ENCODE measurements at places on chromosomes 7 and 10. TPM values are rescaled to one million over a fixed set of nuclear protein-coding genes. Genes with fewer than 3 reads are reported as not detected.

ZNF37A gene
- 9.2 TPM for total RNA-seq

ODAD2 gene
- 0.23 TPM for total RNA-seq

CRTAC1 gene
- not detected for total RNA-seq

ZC3HAV1L gene
- 9.3 TPM for total RNA-seq

HMX2 gene
- total RNA-seq: not detected

HTR5A gene
- total RNA-seq: not detected

FAM237B gene
- total RNA-seq: not detected

TMEM236 gene
- total RNA-seq: 0.04 TPM

CALHM3 gene
- not detected for total RNA-seq

IFIT1B gene
- total RNA-seq: not detected

EXOC6 gene
- total RNA-seq: 1.4 TPM

BMI1 gene
- 14.7 TPM for total RNA-seq

CRPPA gene
- 0.31 TPM for total RNA-seq

RARRES2 gene
- not detected for total RNA-seq

KNDC1 gene
- not detected for total RNA-seq

MMRN2 gene
- 24.7 TPM for total RNA-seq

HSPA12A gene
- total RNA-seq: 3.7 TPM

GPR37 gene
- 0.34 TPM for total RNA-seq

ASB10 gene
- not detected for total RNA-seq

ZNF804B gene
- total RNA-seq: not detected

HHEX gene
- 0.19 TPM for total RNA-seq

TWIST1 gene
- 0.34 TPM for total RNA-seq

C10orf67 gene
- total RNA-seq: 0.34 TPM

EFCAB10 gene
- total RNA-seq: 2.0 TPM

EPHA1 gene
- 37.2 TPM for total RNA-seq

RBM20 gene
- total RNA-seq: not detected

SLC13A4 gene
- total RNA-seq: not detected

MBL2 gene
- not detected for total RNA-seq

NEUROD6 gene
- not detected for total RNA-seq

All from hair follicular keratinocyte (primary cell).